ENCODE measurements at places on chromosomes 2 and 18. TPM values are rescaled to one million over a fixed set of nuclear protein-coding genes. Genes with fewer than 3 reads are reported as not detected.
A peak's percentile ranks its signal among the peaks of the same experiment; 100 is the strongest.

Gene C2orf80
- total RNA-seq = not detected

Gene TTN
- 0.52 TPM for total RNA-seq

Gene DSG2
- 0.34 TPM for total RNA-seq

Gene ZNF521
- total RNA-seq = 20.4 TPM

Gene ANKRD62
- total RNA-seq = not detected

Gene ARHGAP25
- total RNA-seq = 0.52 TPM

Gene TEKT4
- not detected for total RNA-seq

Gene LCT
- total RNA-seq = not detected

Gene CDK15
- 7.0 TPM for total RNA-seq

Gene ZSWIM2
- not detected for total RNA-seq

Gene CAVIN2
- total RNA-seq = 0.64 TPM

Gene CCL20
- not detected for total RNA-seq

Gene MYOM1
- not detected for total RNA-seq

Gene DUSP11
- 41.4 TPM for total RNA-seq

Gene ADRA2B
- not detected for total RNA-seq

DNA sequence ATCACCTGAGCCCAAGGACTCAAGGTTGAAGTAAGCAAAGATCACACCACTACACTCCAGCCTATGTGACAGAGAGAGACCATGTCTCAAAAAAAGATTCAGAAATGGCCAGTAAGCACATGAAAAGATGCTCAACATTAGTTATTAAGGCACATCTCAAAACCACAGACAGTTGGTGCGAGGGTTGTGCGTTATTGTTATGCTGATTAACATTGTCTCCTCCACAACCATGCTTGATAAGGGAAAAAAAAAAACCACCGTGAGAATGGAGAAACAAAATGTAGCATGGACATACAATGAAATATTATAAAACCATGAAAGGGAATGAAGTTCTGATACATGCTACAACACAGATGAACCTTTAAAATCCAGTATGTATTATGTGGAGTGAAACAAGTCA lies 27.3 kb downstream of the MOB4 start:
- no peak for DNase-seq

DNA sequence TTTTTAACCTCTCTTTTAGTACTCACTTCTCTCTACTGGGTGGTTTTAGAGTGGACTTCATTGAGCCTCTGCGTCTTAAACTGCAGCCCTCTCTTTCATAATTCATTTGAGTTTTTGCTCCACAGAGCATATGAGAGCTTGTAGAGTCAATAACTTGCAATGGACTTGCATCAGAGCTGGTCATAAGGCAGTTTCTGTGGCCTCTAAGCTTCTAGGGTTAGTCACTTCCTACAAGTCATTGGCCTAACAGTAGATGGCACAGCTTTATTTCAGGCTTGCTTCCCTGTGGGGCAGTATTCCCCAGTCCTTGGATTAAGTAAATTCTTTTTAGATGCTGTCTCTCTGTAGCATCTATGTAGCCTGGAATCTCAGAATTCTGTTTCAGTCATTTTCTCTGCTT lies 1435.7 kb downstream of the LRP1B start:
- DNase-seq = no peak

- no peak for DNase-seq
These were observed 122.0 kb upstream of the SLC35G4 start for GRCh38 chr18:11487390-11487789.

- no peak for DNase-seq
These were observed 56.4 kb upstream of the STPG4 start for GRCh38 chr2:47211497-47212011.

- no peak for DNase-seq
These were observed 1.3 kb downstream of the VWA3B start for GRCh38 chr2:98088261-98088660.

GRCh38 chr2:231489990-231490389 lies 25.7 kb upstream of the NCL start:
- DNase-seq = no peak

DNA sequence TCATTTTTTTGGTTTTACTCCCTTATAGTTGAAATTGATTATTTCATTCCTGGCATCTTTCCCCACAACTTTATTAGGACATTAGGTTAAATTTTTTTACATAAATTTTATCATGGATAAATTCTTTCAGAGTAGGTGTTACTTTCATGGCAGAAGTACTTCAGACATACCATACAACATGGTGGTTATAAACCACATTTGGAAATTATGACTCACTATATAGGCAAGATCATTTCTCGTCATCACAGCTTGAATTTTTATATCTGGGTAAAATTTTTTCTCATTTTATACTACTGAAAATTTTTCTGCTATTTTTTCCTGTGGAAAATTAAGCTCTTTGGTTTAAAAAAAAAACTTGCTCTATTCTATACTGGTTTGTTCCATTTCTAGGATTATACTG lies 111.9 kb upstream of the COL5A2 start:
- DNase-seq = no peak

GRCh38 chr2:97935719-97936161 lies 60.0 kb downstream of the TMEM131 start:
- peak; percentile 80 for DNase-seq

GRCh38 chr2:43127941-43128558 lies 98.4 kb downstream of the ZFP36L2 start:
- DNase-seq = no peak

DNA sequence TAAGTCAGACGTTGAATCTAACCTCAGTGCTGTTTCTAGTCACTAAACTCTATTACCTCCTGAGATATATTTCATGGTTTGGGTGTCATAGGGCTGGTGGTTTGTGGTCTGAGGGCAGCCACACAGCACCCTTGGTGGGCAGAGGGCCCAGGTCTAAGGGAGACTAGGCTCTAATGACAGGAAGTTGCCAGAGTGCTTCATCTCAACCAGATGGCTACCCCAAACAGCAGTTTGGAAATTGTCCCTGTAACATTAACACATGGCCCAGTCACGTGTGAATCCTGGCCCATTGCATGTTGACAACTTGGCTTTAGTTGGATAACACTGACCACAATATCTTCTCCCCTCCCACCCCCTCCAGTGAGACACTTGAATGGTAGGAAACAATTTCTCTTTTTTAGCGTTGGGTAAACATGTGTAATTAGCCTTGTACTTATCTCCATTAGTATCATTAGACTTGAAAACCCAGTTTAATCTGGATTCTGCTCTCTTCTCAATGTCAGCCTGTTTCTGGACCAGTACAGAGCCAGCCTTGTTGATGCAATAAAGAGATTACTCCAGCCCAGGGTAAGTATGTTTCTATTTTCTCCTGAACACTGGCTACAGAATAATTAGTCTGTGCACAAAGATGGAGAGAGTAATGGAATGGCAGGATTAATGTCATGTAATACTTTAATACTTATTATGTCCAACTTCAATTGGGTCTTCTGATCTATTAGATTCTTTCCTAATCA lies 187.8 kb upstream of the SIX3 start:
- peak; percentile 72 for DNase-seq

GRCh38 chr2:28606986-28607441 lies 111.2 kb downstream of the PLB1 start:
- peak; percentile 82 for DNase-seq

GRCh38 chr18:75896865-75897264 lies 469.4 kb upstream of the SMIM21 start:
- peak; percentile 12 for DNase-seq

- no peak for DNase-seq
These were observed 17.1 kb downstream of the PDK1 start for GRCh38 chr2:172572981-172573380.

- peak; percentile 10 for DNase-seq
These were observed 114.6 kb upstream of the ARHGAP28 start for GRCh38 chr18:6614952-6615351.

Data from M059J (cell line).